Liver (tissue), 10 donors: ENCODE measurements at places on chromosomes 5 and 9. TPM values are rescaled to one million over a fixed set of nuclear protein-coding genes. Genes with fewer than 3 reads are reported as not detected.

DNA sequence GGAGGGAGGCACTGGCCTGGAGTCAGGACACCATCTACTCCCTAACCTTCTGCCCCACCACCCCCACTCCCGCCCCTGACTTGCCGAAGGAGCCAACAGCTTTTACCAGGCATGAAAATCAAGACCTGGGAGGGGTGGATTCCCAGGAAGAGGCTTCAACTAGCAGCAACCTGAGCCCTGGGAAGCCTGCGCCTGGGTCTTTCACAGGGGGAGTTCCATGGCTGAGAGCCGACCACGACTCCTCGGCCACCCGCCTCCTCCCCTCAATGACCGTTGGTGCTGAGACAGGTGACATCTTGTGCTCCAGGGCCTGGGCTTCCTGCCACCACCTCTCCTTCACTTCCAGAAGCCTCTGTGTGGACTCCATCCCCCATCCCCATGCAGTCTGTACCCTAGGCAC is 37.1 kb downstream of the BARX1 start:
- H3K27ac ChIP-seq: no peak overlapping the region
- no peak for DNase-seq
- no peaks in the 10 kb centered on the region for H3K36me3 ChIP-seq
- H3K4me3 ChIP-seq: no peak overlapping the region

ITGA2 gene
- 0.42 TPM for total RNA-seq

OR2Y1 gene
- total RNA-seq: not detected

ENC1 gene
- 20.7 TPM for total RNA-seq

NKD2 gene
- 0.09 TPM for total RNA-seq
